Chondrocyte (in vitro differentiated cells): ENCODE measurements at places on chromosomes 3 and 15.

- no peak for DNase-seq
Measured at GRCh38 chr3:54964081-54964480, 36.2 kb upstream of the LRTM1 start.

DNA sequence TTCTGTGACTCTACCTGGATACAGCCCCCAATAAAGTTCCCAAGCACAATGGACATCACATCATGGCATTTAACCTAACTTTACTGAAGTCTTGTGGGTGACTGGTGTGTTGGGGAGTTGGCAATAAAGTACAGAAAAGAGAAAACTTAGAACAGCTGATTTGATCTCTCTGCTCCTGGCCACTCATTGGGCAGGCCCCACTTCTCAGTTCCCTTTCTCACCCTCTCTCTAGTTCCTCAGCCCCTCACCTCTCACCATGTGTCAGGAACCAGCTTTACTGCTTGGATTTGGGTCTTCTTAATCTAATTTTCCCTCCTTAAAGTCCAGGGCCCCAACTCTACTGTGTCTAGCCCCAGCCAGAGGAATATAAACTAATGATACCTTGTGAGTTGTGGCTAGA lies 713 bp upstream of the MUC13 start:
- DNase-seq, result no peak

- DNase-seq, result no peak
Measured at GRCh38 chr3:179450901-179451264, 387 bp downstream of the GNB4 start.

GRCh38 chr15:77840991-77841775 lies 208.5 kb upstream of the LINGO1 start:
- DNase-seq, result peak; percentile 42

GRCh38 chr3:152858170-152858800 lies 23.4 kb downstream of the P2RY1 start:
- no peak for DNase-seq

DNA sequence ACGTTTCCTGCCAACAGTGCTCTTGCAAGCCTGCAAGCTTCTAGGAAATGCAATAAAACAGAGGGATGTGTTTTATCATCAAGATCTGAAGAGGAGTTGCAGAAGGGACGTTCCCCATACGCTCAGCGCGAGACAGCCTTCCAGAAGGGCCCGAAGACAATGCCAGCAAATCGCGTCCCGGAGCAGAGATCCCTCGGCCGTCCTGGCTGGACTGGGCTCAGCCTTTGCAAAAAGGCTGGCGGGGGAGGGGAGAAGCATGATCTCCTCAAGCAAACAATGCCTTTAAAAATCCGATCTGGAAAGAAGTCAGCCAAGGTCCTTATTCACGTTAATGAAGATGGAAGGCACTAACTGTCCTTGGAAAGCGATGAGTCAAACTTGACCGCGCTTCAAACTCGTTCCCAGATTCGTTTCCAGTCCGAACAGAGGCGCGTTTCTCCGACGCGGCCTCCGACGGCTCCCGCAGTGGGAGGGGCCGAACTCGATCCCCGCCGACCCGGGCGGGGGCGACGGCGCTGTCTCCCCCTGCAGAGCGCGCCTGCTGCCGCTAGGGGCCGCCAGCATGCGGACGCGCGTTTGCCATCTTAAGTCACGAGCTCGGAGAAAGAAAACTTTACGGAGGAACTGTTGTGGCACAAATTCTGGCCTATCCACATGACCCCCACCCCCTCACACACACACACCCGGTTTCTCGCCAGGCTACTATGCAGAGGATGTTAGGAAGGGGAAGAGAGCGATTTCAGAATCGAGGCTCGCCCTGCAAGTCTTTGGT lies 5.5 kb downstream of the BCL6 start:
- no peak for DNase-seq

GRCh38 chr15:74843891-74844299 lies 939 bp upstream of the ULK3 start:
- no peak for DNase-seq

- DNase-seq, result no peak
Measured at GRCh38 chr15:96172417-96172816, 158.1 kb upstream of the NR2F2 start.

GRCh38 chr3:46399557-46399956 lies 7.3 kb downstream of the CCR5AS start:
- no peak for DNase-seq

GRCh38 chr3:157785102-157785826 lies 282.0 kb upstream of the VEPH1 start:
- no peak for DNase-seq

- no peak for DNase-seq
Measured at GRCh38 chr3:109532257-109533216, 195.2 kb upstream of the DPPA4 start.

DNA sequence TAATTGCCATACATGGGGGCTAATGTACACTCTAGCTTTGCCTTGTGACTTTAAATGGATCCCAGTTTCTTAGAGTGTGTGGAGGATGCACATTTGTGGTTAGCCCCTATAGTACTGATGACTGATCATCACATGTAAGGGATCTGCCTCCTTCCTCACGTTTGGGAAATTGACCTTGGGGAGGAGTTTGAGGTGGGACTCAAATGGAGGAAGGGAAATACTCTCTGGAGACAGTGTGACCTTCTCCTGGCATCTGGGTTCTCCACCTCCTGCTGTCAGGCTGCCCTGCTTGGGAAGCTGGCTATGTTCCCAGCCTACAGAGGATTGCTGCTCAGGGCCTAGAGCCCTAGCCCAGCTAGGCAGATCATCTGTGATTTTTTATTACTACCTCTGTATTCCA lies 48.7 kb downstream of the PPM1L start:
- DNase-seq, result no peak
